ENCODE measurements at places on chromosomes 2 and 18.

GRCh38 chr2:44273596-44273995 is 1.7 kb upstream of the SLC3A1 start:
- no peak for DNase-seq

GRCh38 chr18:45753286-45753685 is 29.3 kb downstream of the SLC14A1 start:
- DNase-seq = no peak

GRCh38 chr2:205651719-205652118 is 30.6 kb upstream of the NRP2 start:
- no peak for DNase-seq

DNA sequence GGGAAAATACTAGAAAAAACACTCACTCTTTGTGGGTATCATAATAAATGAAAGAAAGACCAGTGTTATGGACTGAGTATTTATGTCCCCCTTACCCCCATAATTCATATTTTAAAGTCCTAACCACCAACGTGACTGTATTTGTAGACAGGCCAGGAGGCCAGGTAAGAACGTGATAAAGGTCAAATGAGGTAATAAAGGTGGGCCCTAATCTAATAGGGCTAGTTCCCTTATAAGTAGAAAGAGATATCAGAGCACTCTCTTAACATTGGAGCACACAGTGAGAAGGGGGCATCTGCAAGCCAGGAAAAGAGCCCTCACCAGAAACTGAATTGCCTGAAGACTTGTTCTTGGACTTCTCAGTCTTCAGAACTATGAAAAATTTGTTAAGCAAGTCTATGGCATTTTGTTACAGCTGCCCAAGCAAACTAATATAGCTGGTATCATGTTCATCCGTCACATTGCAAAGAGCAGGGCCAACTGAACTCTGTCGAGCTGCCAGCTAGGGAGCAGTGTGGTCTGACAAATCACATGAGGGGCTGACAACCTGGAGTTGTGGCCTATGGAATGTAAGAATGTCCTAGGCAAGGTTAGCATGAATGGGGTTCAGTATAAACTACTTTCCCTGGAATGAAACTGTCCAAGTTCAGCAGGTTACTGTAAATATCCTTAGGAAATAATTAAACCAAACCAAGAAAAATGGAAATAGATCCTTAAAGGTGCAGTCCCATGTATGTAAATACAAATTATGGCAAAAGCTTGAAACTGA is 280.9 kb downstream of the ZNF385B start:
- no peak for DNase-seq

- DNase-seq = no peak
These were observed 63.9 kb downstream of the PARD6G start for GRCh38 chr18:80183273-80184050.
